Endodermal cell (in vitro differentiated cells): ENCODE measurements at places on chromosomes 2 and 18. TPM values are rescaled to one million over a fixed set of nuclear protein-coding genes. Genes with fewer than 3 reads are reported as not detected.

Gene XDH
- total RNA-seq: 1.9 to 3.6 TPM (median 2.0 TPM) in 3 replicates

Gene CWC22
- 32.0 to 44.4 TPM (median 43.5 TPM) in 3 replicates for total RNA-seq

Gene CYP1B1
- total RNA-seq: 6.3 to 9.4 TPM (median 9.4 TPM) in 3 replicates

Gene CIB4
- total RNA-seq: not detected in 3 replicates

Gene NEB
- 5.3 to 5.5 TPM (median 5.4 TPM) in 3 replicates for total RNA-seq

Gene CYTIP
- 0.31 and 0.70 TPM in 2 replicates for total RNA-seq

Gene SPEG
- total RNA-seq: 26.7 to 35.3 TPM (median 29.8 TPM) in 3 replicates

Gene C2orf66
- total RNA-seq: 0.15 and 0.18 TPM in 2 replicates

Gene SLC19A3
- 0.68 and 0.86 TPM in 2 replicates for total RNA-seq

DNA sequence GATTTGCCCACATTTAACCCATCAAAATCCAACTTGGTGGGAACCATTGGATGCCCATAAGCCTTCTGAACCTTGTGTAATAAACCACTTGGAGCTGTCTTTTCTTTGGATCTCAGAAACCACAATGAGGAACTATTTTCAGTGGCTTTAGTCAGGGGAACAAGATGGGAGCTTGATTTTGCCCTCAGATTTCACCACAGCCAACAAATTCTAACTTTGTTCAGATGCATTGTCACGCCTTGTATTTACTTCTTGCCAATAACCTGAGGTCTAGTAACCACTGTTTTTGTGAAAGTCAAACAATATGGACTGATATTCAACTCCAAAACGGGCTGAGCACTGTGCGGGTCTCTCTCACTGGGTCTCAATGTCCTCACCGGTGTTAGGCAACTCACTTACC lies 508.2 kb downstream of the TNS1 start:
- no peaks in the 10 kb centered on the region for H3K36me3 ChIP-seq
- no peak for DNase-seq
- peaks cover 8% of the 10 kb centered on the region for H3K4me1 ChIP-seq
- H3K27ac ChIP-seq: no peak overlapping the region
- H3K27me3 ChIP-seq: no peaks in the 10 kb centered on the region

DNA sequence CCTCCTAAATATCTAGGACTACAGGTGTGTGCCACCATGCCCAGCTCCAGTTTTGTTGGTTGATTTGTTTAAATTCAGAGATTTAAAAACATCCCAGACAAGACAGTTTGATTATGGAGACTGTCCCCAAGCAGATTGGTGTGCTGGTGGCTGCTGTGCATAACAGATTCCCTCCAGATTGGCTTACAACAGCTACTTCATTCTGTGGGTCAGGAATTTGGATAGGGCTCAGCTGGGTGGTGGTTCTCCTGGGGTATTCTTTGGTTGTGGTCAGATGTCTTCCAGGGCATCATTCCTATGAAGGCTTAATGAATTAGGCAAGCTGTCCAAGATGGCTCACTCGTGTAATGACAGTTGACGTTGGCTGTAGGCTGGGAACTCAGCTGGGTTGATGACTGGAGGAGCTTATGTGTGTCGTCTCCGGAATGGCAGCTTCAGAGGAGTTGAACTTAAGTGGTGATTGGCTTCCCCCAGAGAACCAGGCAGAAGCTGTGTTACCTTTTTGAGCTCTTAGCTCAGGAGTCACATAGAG lies 10.6 kb upstream of the SNORC start:
- no peaks in the 10 kb centered on the region for H3K4me1 ChIP-seq
- H3K27me3 ChIP-seq: no peaks in the 10 kb centered on the region
- DNase-seq: no peak
- H3K4me3 ChIP-seq: no peak overlapping the region
- no peak overlapping the region for H3K27ac ChIP-seq

GRCh38 chr2:72533765-72534164 lies 292.1 kb downstream of the EXOC6B start:
- no peaks in the 10 kb centered on the region for H3K27me3 ChIP-seq
- no peak overlapping the region for H3K27ac ChIP-seq
- no peak overlapping the region for H3K4me3 ChIP-seq
- DNase-seq: no peak

DNA sequence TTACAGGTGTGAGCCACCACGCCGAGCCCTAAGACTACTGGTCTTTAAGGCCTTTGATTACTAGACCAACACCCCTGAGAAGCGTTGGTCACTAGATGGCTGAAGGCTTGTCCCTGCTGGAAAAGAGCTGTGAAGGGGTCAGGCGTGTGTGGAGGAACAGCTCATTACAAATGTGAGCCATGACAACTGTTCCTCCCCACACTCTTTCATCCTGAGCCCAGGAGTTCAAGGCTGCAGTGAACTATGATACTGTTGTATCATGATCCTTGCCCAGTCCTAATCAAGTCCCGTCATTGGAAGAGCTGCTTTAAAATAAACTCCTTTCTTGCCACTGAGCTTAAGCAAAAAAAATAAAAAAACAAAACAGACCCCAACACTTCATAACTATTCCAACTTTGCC lies 19.5 kb upstream of the MCFD2 start:
- no peaks in the 10 kb centered on the region for H3K27me3 ChIP-seq
- DNase-seq: no peak
- H3K4me3 ChIP-seq: no peak overlapping the region

GRCh38 chr2:231666171-231667095 lies 41.9 kb upstream of the PTMA start:
- DNase-seq: peak; percentile 97
- peak overlapping the region; percentile 73 for H3K4me3 ChIP-seq
- H3K27ac ChIP-seq: peak overlapping the region; percentile 87
- H3K36me3 ChIP-seq: no peaks in the 10 kb centered on the region
- no peaks in the 10 kb centered on the region for H3K27me3 ChIP-seq
- no peaks in the 10 kb centered on the region for H3K4me1 ChIP-seq

DNA sequence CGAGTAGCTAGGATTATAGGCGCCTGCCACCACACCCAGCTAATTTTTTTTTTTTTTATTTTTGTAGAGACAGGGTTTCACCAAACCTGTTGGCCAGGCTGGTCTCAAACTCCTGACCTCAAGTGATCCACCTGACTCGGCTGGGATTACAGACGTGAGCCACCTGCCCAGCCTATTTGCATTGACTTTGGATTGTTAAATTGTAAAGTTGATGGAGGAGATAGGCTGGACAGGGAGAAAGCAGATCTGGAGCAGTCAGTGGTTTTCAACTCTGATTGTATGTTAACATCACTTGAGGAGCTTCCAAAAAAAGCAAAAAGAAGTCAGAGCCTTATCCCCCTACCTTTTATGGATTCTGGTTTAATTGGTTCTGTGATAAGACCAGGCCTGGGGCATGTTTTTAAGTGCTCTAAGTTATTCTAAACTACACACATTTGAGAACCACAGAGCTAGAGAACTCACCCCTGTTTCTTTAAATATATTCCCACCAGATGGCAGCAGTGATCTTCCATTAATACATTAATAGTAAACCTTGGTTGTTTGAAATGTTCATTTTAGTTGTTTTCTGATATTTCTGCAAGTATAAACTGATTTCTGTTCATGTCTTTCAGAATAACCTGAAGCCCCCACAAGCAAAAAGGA lies 7.5 kb downstream of the C2orf49 start:
- H3K4me3 ChIP-seq: no peak overlapping the region
- H3K36me3 ChIP-seq: peaks cover 92% of the 10 kb centered on the region
- DNase-seq: no peak

DNA sequence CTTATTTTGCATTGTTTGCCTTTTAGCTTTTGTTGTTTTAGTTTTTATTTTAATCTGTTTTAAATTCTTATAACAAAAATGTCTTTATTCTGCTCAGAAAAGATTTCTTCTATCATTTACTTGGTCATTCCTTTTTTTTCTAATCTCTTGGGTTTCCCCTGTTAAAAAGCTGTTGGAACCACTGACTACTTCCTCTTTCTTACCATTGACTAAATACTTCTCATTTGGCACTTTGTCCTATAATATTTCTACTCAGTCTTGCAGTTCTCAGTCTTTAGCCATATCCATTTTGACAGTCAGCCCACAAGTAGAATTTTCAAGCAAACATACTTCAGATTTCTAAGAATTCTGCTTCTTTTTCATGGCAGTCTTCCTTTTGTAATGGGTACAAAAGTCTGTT lies 567.2 kb downstream of the SATB2 start:
- no peaks in the 10 kb centered on the region for H3K4me1 ChIP-seq
- no peak for DNase-seq
- no peaks in the 10 kb centered on the region for H3K36me3 ChIP-seq
- no peaks in the 10 kb centered on the region for H3K27me3 ChIP-seq
- no peak overlapping the region for H3K4me3 ChIP-seq

- no peaks in the 10 kb centered on the region for H3K36me3 ChIP-seq
- no peak overlapping the region for H3K27ac ChIP-seq
- H3K4me1 ChIP-seq: peaks cover 2% of the 10 kb centered on the region
- H3K4me3 ChIP-seq: peak overlapping the region; percentile 80
Observed at GRCh38 chr2:218780851-218781690, 876 bp upstream of the CYP27A1 start.

GRCh38 chr2:121135168-121135853 lies 149.7 kb downstream of the TFCP2L1 start:
- no peak overlapping the region for H3K27ac ChIP-seq
- DNase-seq: no peak
- no peaks in the 10 kb centered on the region for H3K36me3 ChIP-seq
- no peak overlapping the region for H3K4me3 ChIP-seq
- peaks cover 3% of the 10 kb centered on the region for H3K27me3 ChIP-seq

- peak; percentile 54 for DNase-seq
- peaks cover 8% of the 10 kb centered on the region for H3K4me1 ChIP-seq
- H3K36me3 ChIP-seq: no peaks in the 10 kb centered on the region
- no peak overlapping the region for H3K4me3 ChIP-seq
- H3K27me3 ChIP-seq: no peaks in the 10 kb centered on the region
Observed at GRCh38 chr2:10228611-10229365, 73.9 kb upstream of the HPCAL1 start.

DNA sequence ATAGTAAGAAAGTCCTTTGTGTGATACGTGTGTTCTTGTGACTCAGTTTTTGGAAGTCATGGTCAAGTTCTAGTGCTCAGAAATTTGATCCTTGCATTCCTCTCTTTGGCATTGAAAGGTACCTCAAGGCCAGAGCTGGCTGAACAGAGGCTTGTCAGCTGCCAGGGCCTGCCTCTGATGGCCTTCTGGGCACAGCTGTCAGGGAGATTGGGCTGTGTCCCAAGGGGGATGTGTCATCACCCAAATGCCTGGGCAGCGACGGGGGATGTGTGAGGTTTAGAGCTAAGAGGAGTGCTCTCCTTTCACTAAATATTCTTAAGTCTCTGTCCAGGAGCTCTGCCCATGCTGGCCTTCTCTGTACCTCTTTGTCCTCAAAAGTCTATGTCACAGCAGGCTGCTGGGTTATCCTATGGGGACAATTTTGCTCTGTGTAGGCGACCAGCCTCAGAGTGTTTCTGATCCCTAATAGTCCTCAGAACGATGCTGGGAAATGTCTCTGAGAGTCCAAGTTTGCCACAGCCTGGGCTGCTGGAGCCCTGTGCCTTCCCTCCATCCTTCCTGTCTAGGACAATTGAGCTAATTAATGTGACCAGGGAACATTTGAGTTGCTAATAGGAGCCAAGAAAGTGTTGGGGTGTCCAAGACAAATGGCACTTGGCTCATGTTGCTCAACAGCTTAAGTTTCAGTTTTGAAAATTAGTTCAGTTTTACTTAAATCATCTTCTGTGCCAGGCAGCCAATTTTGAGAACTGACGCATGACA lies 115.4 kb upstream of the ZNF521 start:
- no peak for DNase-seq
- no peaks in the 10 kb centered on the region for H3K27me3 ChIP-seq
- H3K27ac ChIP-seq: no peak overlapping the region
- no peaks in the 10 kb centered on the region for H3K36me3 ChIP-seq

- no peaks in the 10 kb centered on the region for H3K4me1 ChIP-seq
- DNase-seq: no peak
- no peak overlapping the region for H3K27ac ChIP-seq
- H3K27me3 ChIP-seq: no peaks in the 10 kb centered on the region
Observed at GRCh38 chr2:196225213-196225612, 53.8 kb upstream of the STK17B start.

- no peaks in the 10 kb centered on the region for H3K36me3 ChIP-seq
- no peak for DNase-seq
- peaks cover 8% of the 10 kb centered on the region for H3K4me1 ChIP-seq
- H3K27ac ChIP-seq: no peak overlapping the region
- no peaks in the 10 kb centered on the region for H3K27me3 ChIP-seq
- H3K4me3 ChIP-seq: no peak overlapping the region
Observed at GRCh38 chr2:96680561-96681141, 38.1 kb downstream of the FER1L5 start.
